BJ (cell line): ENCODE measurements at places on chromosomes 4 and X.

GRCh38 chrX:141214196-141214595, 28.1 kb downstream of the SPANXC start:
- no peak for DNase-seq

DNA sequence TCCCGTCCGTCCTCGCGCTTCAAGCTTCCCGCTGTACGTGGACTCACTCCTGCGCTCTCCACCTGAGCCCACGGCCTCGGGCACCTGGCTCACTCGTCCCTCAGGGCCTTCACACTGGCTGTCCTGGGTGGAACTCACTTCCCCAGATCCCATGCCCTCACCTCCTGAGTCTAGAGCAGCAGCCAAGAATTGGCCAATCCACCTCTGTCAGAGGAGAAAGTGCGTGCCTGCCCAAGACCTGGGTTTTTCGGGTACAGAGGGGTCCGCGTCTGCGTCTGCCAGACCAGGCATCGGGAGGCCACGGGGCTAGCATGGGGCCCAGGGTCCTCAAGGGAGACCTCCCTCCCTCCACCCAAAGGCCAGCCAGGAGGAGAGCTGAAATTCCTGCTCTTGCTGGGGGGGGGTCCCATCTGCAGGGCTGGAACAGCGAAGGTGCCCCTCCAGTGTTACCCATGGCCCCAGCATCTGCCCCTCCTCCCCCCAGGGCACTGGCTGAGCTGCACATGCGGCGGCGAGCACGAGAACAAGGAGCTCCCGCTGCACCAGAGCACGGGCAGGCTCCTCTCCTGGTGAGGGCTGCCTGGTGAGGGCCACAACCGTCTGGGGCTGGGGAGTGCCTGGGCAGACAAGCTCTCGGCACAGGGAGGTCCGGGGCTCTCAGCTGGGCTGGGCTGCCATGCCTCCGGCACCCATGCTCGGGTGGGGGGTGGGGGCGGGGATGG, 47.5 kb downstream of the FAM53A start:
- no peak for DNase-seq

DNA sequence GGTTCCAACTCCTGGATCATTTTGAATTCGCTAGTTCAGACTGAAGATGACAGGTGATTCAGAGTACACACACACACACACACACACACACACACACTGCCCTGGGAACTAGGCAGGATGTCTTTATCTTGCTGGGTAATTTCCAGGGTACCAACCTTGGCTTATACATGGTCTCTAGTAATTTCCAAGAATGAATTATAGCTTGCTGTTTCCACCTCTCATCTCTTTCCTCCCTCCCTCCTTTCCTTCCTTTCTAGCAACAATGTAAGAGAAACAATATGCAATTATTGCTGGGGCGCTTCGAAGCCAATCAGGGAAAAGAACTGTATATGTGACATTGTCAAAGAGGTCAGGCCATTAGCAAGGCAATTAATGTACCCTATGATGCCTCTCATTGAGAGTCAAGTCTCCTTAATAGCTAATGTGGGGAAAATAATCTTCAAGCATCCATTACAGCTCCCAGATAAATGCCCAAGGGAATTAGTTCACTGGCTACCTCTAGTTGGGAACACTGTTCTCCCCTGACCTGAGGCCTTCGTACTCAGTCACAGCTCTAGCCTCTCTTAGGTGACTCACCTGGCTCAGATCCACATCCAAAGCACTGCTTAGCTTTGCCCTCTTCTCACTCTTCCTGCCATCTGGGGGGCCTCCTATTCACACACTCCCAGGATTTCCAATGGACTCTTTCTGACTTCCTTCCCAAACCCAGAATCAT, 311.5 kb downstream of the PPP1R2C start:
- no peak for DNase-seq

GRCh38 chr4:57195622-57196021, 85.4 kb upstream of the IGFBP7 start:
- DNase-seq: no peak

- peak; percentile 70 for DNase-seq
Observed at GRCh38 chr4:186621959-186622553, 66.7 kb upstream of the MTNR1A start.
